NCI-H187 (cell line): ENCODE measurements at places on chromosomes 16 and 17.

- no peak for DNase-seq
Measured at GRCh38 chr16:23435500-23435899, 17.5 kb downstream of the COG7 start.

DNA sequence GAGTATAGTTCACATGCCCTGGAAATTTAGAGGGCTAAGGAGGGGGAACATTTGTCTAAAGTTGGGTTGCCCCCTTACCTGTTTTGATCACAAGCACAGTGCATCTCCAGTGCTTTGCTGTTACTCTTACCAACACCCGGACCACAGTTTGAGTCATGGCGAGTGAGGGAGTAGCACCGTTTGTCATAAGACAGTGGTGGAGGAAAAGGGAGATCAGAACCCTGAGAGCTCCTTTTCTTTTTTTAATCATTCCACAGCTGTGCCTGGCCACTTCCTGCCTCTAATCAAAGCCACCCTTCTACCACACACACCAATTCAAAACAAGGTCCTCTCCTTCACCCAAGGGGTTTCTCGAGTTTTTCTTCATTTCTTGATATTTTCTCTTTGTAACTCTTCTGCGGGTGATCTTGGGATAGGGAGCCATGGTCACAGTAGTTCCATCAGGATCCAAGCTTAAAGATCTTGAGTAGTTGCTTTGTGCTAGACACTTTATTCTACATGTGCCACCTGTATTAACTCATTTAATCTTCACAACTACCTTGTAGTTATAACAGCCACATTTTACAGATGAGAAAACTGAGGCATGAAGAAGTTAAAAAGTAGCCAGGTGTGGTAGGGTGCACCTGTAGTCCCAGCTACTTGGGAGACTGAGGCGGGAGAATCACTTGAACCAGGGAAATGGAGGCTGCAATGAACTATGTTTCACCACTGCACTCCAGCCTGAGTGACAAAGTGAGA is 5.0 kb upstream of the MYL4 start:
- DNase-seq, result no peak

DNA sequence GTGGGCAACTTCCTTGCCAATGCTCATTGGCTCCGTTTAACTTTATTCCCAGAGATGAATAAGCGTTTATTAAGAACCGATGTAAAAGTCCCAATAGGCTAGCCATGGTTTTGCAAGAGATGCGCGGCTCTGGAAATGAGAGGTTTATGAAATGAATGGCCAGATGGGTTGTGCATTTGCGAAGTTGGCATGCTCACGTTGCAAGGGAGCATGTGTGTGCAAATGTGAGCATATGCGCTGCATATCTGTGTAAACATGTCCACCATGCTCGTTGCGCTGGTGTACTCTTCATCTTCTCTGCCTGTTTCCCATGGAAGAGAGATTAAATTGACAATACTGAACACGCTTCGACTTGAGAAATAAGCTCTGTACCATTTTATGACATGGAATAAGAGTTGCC is 848.6 kb upstream of the RBFOX1 start:
- no peak for DNase-seq

- no peak for DNase-seq
Measured at GRCh38 chr17:19461681-19462080, 50.6 kb downstream of the RNF112 start.

DNA sequence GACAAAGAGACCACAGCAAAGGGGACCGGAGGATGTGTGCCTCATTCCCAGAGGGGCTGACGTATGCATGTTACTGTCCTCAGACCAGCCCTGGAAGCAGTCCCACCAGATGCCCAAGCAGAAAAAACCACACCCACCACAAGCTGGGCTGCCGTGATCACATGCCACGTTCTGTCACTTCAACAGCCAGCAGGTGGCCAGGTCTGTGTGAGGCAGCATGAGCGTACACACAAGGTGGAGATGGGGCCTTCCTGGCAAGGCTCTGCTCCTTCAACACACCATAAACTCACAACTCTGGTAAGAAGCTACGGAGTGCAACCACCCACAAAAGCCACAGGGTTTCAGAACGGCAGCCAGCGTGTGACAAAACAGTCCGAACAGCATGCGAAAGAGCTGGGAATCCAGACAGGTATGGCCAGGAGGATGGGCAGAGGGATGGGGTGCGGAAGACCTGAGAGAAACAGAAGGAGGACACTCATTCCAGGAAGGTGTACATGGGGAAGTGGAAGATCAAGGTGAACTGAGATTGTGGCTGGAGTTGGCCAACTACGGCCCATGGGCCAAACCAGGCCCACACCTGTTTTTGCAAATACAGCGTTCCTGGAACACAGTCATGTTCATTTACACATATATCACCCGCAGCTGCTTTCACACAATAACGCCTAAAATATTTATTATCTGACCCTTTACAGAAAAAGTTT is 27.9 kb downstream of the MBTPS1 start:
- DNase-seq, result no peak

DNA sequence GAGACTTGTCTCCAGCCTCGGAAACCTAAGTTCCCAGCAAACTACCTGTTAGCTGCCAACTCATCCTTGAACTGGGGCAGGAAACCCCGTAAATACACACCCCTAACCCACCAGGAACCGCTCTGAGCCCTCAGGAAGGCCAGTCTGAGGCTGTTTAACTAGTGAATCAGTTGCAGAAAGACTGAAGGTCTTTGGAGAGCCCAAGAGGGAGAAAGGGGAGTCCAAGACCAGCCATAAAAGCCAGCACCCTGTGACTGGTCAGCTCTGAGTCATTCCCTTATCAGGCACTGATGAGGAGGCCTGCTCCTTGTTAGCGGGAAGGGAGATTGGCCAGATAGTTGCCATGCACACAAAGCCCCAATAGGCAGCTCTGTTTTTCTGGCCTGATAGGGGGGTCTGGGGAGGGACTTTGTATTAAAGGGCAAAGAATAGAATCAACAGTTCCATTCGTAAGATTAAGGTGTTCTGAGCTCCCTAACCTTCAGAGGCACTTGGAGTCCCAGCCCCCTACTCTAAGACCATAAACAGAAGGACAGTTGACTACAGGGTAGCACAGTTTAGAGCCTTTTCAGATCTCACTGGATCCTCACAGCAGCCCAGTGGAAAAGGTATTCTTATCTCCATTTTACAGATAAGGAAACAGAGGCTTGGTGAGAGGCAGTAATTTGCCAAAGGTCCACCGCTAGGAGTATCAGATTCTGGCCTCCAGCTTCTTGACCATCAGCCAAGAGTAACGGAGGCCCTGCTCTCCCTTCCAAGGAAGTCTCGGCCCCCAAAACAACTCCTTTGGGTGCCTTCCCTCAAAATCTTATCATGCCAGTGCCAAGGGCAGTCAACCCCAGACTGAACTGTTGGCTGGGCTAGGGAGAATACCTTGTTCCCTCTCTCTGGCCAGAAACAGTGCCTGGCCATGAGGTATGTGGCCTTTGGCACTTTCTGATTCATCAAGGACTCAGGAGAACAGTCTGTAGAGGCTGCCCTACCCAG is 2.2 kb upstream of the KRT19 start:
- DNase-seq, result no peak

- DNase-seq, result no peak
Measured at GRCh38 chr16:76524356-76524755, 247.2 kb downstream of the CNTNAP4 start.

DNA sequence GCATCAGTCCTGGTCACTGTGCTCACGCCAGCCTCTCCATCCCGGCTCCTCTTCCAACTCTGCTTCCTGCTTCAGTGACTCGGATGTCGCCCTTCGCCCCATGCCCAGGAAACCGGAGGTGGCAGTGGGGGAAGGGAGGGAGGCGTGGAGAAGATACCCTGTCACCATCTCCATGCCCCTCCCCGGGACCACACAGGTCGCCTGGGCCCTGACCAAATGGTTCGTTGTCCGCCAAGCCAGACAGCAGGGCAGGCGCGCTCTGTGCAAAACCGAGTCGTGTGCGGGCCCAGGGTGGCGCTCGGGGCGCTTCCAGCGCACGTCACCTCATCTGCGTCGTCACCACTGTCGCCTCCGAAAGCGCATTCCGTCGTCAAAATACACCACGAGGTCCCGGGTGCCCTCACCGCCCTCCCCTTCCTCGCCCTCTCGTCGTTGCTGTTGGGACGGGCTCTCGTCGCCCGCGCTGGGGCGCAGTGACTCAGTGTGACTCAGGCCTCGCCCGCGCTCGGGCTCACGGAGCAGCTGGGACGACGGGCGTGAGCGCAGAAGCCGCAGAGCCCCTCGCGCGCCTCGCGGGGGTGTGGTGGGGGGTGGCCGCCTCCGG is 39.2 kb downstream of the ZNF778 start:
- no peak for DNase-seq

GRCh38 chr17:8122422-8122923 is 1.4 kb downstream of the HES7 start:
- DNase-seq, result no peak

DNA sequence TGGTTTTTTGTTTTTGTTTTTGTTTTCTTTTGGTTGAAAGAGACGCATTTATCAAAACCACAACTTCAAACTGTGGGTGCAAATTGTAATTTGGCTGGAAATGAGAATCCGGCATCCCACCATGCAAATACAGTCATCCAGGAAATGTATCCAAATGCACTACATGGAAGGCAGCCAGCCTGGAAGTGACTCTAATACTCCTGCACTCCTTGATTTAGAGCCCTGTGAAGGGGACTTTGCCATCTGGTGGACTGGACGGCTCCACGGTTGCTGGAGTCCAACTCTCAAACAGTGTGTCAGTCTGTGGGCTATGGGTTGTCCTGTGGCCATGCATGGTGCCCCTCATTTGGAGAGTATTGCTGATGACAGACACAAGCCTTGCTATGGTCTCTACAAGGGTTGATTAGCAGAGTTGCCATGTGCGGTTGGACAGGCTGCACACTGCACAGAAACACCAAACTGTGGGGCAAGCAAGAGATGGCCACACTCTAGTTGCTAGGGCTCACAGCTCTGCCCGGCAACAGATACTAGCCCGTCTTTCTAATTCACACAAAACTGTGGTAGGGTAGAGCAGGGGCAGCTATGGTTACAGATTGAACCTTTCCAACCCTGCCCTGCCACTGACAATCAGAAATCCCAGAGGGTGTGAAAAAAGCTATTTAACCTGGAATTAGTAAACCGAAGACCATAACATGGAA is 62.4 kb downstream of the VAT1L start:
- DNase-seq, result no peak

DNA sequence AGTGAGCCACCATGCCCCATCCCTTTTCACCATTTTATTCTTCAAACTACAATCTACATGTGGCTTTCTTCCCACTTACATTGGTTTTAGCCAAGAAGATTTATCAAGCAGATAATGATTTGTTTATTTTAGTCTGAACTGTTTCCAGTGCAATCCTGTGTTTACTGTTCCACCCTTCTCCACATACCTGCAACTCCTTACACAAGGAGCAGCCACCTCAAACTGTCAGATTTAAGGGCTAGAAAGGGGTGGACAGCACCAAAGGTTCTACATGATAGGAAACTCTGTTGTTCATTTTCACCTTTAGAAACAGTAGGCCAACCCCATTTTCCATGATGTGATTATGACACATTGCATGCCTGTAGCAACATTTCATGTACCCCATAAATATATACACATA is 1.9 kb downstream of the RUNDC1 start:
- DNase-seq, result no peak

DNA sequence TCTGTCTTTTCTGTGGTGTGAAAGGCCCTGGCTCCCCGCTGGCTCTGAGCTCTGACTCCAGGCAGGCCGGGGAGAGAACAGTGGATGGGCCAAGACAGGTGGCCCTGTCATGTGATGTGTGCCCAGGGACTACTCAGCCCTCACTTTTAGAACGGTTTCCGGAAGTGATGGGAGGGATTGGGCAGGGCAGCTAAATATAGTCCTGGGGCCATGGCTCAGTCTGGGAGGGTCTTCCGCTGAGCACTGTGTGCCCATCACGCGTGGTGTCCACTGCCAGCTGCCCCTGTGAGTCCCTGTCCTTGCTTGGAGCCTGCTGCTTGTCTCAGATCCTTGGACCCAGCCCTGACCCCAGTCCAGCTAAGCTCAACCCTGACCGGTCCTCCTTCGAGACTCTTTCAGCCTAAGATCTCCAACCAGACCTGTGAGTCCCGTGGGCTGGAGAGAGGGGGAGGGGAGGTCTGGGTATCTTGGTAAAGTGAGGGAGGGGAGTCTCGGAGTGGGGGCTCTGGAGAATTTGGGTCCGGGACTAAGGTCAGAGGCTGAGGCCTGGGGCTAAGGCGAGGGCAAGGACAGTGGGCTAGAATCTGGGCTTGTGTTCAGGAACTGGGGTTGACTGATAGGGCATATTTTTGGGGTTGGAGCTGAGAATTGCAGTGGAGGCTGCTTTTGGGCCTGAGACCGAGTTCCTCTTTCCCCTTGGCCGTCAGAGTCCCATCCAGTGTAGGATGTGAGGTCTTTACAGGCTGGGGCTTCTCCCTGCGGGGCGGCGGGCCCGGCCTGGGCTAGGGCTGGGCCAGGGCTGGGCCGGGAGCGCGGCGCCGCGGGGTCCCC is at the start of gene TRIM72:
Gene TRIM72, plus strand, starts transcription at position 243 of the 831 bp plus-strand sequence. CDS start 620 bp downstream, outside the sequence.
- no peak for DNase-seq

GRCh38 chr16:1749152-1750117 is 21.9 kb downstream of the NME3 start:
- DNase-seq, result no peak

GRCh38 chr17:59193336-59193862 is 16.4 kb upstream of the SMG8 start:
- no peak for DNase-seq

GRCh38 chr17:5121186-5121841 is 5.5 kb downstream of the USP6 start:
- DNase-seq, result no peak

- no peak for DNase-seq
Measured at GRCh38 chr17:20089756-20090547, 80.8 kb downstream of the SPECC1 start.

DNA sequence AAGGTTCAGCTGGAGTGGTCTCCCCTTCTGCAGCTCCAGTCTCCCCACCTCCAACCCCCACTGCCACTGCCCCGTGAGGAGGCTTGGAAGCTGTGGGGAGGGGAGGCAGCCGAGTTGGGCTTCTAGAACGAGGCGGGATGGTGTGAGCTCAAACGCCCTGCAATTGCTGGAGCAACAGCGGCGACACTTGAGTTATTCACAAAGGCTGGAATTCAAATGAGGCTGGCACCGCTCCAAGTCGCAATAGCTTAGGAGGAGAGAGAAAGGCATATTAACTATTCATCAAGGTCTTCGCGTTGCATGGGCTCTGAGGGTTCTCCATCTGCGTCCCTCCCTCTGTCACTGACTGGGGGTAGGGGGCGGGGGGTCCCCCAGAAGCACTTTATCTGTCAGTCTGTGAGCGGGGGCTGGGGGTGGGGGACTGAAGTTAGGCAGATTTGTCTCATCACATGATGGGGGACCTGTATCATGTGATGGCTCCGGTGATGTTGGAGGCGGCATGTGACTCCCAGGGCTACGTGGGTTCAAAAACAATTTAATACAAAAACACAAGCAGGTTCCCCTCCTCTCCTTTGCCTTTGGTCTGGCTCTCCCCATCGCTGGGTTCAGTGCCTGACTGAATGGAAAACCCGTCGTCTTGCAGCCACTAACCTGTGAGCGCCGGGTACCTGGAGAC is 70.5 kb downstream of the RBBP6 start:
- DNase-seq, result peak; percentile 24

GRCh38 chr17:48054238-48055185 is 6.4 kb downstream of the NFE2L1 start:
- peak; percentile 52 for DNase-seq
